T-helper 17 cell (primary cell): ENCODE measurements at places on chromosomes 5 and 9.

DNA sequence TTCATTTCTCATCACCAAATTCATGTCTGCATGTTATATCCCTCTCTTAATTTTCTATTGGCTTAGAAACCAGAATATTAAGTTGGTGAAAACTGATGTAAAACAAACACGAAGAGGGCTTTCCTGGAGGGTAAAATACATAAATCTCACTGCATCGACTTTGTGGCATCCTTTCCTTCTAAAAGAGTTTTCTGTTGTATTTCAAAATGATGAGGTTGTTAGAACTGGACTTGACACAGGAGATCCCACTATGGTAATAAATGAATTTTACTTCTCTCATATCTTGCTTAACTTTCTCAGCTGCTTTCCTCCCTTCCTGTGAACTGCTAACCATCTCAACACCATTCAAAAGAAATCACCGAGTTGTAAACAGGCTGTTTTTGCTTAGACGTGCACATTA, 162.0 kb upstream of the TRPC7 start:
- no peak for DNase-seq

- DNase-seq, result no peak
Measured at GRCh38 chr9:133714606-133715294, 23.4 kb downstream of the SARDH start.

GRCh38 chr5:149765932-149766331, 35.8 kb downstream of the PPARGC1B start:
- DNase-seq, result no peak

GRCh38 chr5:28014779-28015178, 976.4 kb upstream of the CDH9 start:
- DNase-seq, result no peak

DNA sequence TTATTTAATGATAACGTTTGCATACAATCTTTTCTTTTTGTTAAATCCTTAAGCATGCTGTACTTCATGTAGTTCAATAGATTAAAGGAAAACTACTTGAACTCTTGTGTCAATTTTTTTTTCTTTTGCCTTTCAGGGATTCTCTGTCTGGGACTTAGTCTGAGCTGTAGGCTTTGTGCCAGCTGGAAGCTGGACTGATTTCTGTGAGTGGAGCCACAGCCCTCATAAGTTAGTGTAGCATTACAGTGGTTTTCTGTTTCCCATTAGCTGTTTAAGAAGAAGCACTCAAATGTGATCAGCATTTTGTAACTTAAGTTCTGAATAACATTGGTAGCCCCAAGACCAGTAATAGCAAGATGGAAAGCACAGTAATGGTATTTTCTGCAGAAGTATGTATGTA, 330.6 kb upstream of the MEF2C start:
- DNase-seq, result no peak

DNA sequence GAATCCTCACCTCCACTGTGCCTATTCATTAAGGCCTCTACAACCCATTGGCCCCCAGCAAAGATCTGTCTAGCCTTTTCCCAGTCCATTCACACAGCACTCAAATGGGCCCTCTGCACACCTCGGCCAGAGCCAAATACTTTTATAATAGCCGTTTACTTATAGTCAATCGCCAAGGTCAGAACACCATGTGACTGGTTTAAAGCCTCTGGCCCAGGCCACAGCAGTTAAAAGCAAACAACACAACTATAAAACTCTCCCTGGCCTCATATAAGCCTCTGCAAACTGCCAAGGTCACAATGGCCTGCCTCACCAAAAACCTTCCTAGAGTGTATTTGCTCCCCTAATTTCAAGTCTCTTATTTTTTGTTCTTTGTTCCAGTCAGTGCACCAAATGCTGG, 562.6 kb downstream of the CAAP1 start:
- DNase-seq, result no peak

GRCh38 chr5:125476901-125477585, 730.6 kb upstream of the ZNF608 start:
- DNase-seq, result no peak

DNA sequence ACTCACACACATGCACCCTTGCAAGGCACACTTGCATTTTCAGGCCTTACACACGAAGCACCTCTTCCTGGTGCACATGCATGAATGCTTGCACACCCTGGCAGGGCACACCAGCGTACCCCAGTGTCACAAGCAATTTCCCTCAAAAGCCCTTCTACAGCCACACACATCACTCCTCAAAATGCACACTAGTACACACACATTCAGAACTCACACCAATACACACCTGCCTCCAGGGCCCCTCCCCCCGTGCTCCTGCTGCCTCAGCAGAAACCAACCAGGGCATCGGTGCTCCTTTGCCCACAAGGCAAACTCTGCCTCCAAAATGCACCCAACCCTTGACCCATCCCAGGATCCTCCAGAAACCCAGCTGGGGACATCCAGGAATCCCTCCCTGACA, 1.2 kb downstream of the CAMK2A start:
- no peak for DNase-seq

DNA sequence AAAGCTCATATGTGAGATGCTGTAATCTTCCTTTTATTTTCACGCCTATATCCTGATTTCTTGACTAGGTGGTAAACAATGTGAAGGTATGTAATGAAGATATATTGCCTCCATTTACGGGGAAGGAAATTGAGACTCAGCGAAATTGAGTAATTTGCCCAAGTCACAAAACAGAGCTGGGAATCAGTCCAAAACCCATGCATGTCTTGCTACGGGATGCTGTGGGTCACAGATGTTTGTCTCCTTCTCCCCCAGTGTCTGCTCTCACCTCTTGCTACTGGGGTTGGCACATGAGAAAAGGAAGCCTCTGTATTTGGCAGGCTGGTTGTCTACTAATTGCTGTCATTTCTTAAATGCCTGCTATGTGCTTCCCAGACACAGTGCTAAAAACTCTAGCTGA, 53.7 kb upstream of the TEX48 start:
- DNase-seq, result no peak

GRCh38 chr5:137205231-137206027, 293.7 kb downstream of the SPOCK1 start:
- DNase-seq, result no peak

DNA sequence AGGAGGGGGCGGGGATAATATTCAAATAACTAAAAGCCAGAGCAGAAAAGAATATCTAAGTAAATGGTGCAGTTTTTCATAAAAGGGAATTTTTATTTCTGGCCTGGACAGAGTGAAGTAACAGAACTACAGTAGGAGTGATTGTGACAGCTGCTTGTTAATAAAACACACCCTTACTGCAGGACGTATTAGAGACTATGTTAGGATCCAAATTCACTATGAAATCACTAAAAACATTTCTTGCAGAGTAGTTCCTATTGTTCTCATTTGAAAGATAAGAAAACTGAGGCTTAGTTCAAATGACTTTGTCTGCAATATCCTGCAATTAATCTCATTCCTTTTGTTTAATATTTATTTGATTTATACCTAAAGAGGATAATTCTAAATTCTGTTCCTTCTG, 39.5 kb downstream of the FAM174A start:
- no peak for DNase-seq

GRCh38 chr5:39102684-39103155, 28.5 kb upstream of the RICTOR start:
- no peak for DNase-seq

- no peak for DNase-seq
Measured at GRCh38 chr9:110623462-110624025, 44.0 kb upstream of the SVEP1 start.

DNA sequence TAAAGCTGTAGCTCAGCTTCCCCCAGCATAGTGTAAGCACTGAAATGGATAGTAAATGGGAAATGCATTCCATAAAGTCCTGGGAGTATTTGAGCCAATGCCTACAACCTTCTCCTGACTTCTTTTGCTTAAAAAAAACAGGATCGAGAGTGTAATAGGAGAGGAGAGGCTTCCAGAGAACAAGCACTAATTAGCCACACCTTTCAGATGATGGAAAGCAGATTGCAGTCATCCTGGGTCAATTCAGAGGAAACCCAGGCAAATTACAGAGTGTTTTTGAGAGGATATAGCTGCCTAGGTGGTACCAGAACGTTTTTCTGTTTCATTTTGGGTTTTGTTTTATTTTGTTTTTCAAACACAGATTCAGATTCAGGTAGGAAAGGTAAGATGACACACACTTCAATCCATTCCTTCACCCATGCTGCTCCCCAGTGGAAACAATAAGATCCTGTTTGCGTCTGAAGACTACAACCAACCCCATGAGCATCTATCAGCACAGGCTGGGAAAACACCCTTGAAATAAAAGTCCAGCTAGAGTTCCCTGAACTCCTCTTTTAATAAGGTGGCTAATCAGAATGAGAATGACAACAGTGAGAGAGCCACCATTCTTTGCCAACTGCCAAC, 95.6 kb downstream of the RFK start:
- no peak for DNase-seq

GRCh38 chr5:122703203-122703602, 71.7 kb upstream of the SNX2 start:
- DNase-seq, result no peak

- no peak for DNase-seq
Measured at GRCh38 chr9:2638871-2639673, 17.5 kb downstream of the VLDLR start.
